MG63 (cell line): ENCODE measurements at places on chromosomes 12 and 14. TPM values are rescaled to one million over a fixed set of nuclear protein-coding genes. Genes with fewer than 3 reads are reported as not detected.
A peak's percentile ranks its signal among the peaks of the same experiment; 100 is the strongest.

DNA sequence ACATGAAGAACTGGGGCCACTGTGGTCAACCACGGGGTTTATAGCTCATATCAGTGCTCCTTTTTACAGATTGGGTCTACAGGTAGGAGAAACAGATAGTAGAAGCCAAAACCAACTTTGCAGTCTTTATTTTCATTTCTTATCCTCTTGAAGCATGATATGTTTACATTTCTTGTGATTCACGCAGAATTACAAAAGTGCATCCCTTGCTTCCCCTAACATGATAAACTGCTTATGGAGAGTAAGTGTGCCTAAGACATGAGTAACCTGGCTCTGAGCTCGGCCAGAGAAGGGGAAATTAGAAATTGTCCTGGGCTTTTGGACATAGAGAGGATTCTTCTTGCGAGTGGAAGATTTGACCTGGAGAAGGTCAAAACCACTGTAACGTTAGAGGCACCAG, 18.4 kb downstream of the PWP1 start:
- DNase-seq, result no peak

GRCh38 chr12:62908674-62909073, 26.3 kb downstream of the PPM1H start:
- DNase-seq, result no peak

DNA sequence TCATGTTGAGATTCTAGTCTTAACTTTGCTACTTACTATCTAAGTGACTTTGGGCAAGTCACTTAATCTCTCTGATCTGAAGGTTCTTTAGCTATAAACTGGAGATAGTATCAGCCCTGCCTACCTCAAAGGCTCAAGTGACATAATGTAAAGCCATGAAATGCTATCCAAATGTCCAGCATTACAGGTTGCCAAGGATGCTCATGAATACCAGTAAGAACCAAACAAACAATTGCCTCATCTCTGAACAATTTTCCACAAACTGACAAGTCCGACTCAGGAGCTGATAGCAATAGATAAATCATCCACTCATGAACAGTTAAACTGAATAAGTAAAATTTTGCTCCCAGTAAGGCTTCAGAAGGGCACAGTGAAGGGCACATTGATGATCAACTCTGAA, 51.5 kb downstream of the LMNTD1 start:
- peak; percentile 10 for DNase-seq

GRCh38 chr14:96349286-96350075, 13.7 kb downstream of the ATG2B start:
- DNase-seq, result no peak

Gene PTHLH
- total RNA-seq, result not detected in 2 replicates

DNA sequence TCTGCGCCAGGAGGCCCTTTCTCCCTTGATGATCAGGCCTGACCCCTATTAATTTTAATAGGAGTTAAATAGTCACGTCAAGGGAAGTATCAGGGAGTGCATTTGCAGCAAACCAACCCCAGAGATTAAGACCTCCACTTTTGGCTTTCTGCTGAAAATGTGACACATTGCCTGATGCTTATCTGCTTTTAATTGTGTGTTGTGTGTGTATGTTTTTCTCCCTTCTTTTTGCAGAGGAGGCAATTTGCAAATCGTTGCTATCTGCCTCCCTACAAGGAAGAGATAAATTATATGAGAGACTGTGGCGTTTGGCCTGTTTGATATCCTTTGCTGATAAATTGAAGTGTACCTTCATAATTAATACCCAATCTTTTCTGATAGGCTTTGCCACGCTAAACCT, 822.9 kb downstream of the VRK1 start:
- no peak for DNase-seq

DNA sequence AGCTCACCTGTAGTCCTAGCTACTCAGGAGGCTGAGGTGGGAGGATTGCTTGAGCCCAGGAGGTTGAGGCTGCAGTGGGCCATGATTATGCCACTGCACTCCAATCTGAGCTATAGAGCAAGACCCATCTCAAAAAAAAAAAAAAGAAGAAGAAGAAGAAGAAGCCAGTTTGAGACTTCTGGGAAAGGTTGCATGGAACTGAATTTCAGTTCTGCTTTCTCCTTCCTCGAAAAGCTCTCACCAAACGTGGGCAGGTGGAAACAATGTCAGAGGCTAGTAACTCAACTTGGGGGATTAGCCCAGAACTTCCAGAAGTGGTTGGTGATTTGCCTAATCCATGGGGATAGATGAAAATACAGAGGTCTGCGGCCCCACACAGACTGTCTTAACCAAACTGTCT, 18.7 kb downstream of the FLVCR2 start:
- DNase-seq, result no peak

Gene LRRC9
- total RNA-seq, result not detected in 2 replicates

Gene GUCY2C
- not detected in 2 replicates for total RNA-seq

DNA sequence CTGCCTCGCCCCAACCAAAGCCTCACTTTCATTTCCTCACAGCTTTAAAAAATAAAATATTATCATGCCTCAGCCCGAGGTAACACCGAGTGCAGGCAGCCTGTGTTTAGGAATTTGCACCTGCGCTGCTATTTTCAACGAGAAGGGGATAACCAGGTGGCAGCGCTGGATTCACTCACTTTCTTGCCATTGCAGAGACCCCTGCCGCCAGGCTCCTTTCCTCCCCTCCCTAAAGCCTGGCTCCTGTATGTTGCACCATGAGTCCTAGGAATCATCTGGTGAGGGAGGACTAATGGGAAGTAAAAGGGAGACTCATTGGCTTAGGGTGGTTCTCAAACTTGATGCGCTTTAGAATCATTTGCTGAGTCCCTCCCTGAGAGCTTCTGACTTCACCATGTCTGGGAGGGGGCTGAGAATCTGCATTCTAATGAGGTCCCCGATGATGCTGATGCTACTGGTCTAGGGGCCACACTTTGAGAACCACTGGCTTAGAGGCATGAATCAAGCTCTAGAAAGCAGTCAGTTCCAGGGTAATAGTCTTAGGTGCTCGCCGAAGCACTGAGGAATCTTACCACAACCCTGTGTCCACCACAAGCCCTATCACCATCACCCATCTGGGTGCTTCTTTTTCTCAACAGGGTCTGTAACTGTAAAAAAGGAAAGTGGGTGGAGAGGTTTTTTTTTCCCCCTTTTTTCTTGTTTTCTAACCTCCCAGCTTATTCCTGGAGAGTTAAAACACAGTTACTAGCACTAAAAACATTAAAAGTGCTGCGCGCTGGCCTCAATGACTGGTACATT, 83.8 kb downstream of the SLC38A1 start:
- no peak for DNase-seq

Gene HAL
- total RNA-seq, result not detected in 2 replicates

Gene FOXG1
- 0.03 and 0.67 TPM in 2 replicates for total RNA-seq

Gene MEG3
- total RNA-seq, result not detected in 2 replicates

DNA sequence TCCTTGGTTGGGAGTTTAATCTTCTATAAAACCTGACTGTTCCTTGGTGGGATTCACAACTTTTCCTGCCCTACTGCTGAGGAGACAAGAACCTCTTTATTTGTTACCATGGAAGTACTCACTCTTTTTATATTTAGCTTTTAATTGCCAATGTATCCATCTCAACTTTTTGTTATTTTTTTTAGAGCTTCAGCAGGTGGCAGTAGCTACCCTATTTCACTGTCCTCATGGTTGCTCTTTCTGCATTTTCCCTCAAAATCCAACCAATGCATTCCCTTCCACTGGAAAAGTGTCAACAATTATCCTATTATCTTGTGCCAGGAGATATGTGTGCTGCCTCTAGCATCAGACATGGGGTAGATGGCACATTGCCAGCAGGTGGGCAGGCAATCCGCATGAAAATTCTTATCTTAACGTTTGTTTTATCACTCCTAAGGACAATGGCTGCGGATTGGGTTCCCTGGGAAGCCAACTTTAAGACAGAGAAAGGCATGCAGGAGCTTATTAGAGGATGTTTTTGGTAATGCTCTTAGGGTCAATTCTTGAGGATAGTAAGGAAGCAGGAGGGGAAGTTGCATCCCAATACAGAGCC, 406.4 kb downstream of the SNAPC1 start:
- DNase-seq, result no peak

Gene TRHDE
- 0.22 and 5.0 TPM in 2 replicates for total RNA-seq

DNA sequence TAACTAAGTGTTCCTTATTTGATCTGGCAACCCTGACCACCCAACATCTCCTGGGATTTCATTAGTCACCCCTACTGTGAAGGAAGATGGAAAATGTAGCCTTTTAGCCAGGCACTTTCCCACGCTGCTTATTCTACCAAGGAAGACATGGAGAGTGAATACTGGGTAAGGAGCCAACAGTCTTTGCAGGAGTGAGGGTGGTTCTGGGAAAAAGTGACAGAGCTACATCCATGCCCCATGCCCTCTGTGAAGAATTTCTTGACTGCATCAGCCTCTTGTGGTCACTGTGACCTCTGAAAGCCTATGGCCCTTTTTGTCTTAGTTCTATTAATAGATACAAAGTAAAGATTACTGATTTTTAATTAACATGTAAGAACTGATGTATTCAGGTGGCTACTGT, 196.0 kb upstream of the EEA1 start:
- no peak for DNase-seq

- DNase-seq, result no peak
Observed at GRCh38 chr12:99004799-99005466, 359.8 kb downstream of the APAF1 start.

Gene FAM181A
- total RNA-seq, result not detected in 2 replicates

Gene FLRT2
- total RNA-seq, result 0.22 and 2.5 TPM in 2 replicates

GRCh38 chr14:86673523-86673969, 1143.6 kb downstream of the FLRT2 start:
- DNase-seq, result no peak

DNA sequence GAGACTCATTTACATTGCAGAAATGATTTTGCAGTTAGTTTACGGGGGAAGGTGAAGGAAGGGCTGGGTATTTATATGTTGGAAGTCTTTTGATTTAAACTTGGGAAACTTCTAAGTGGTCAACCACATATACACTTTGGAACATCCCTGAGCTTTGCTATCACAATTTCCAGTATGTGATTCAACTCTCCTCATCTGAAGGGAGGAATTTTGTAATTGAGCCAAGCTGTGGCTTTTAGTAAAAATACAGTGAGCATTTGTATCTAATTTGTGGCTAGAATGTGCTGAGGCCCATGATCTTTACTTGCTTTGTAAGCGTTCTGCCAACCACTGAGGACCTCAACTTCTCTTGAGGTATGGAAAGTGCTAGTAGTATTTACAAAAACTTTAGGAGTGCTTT, 235.0 kb upstream of the PDZRN4 start:
- DNase-seq, result no peak

Gene CMKLR1
- 1.3 and 1.5 TPM in 2 replicates for total RNA-seq

DNA sequence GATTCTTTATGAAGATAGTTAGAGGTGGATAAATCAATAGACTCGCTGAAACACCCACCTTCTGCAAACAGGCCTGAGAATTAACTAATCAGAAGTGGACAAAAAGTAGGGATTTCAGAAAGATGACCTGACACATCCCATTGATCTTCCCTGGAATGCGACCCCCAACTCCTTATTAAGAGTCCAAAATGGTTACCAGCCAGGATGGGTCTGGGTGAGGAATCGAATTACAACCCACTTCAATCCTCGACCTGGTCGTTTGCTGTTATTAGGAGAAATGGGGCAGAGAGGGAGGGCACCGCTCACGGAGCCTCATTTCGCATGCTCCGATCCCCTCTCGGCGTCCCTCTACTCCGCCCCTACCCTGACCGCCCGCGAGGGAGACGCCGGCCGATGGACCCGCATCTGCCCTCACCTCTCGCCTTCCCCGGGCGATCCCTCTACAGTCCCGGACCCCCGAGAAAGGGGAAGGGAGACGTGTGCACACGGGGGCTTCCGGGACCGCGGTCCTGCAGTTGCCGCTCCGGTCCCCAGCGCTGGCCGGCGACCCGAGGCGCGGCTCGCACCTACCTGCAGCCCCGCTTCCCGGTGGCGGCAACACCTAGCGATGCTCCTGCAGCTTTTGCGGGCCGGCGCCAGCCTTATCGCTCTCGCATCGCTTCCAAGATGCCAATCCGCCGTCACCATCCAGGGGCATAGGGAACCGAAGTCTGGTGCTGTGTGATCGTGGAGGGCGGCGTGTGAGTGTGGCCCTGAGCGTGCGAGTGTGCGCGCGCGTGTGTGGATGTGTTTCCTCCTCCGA, 69.3 kb upstream of the USP15 start:
- no peak for DNase-seq

GRCh38 chr12:72468505-72468904, 196.3 kb downstream of the TRHDE start:
- no peak for DNase-seq

- DNase-seq, result no peak
Observed at GRCh38 chr12:28223025-28223554, 32.8 kb downstream of the CCDC91 start.

DNA sequence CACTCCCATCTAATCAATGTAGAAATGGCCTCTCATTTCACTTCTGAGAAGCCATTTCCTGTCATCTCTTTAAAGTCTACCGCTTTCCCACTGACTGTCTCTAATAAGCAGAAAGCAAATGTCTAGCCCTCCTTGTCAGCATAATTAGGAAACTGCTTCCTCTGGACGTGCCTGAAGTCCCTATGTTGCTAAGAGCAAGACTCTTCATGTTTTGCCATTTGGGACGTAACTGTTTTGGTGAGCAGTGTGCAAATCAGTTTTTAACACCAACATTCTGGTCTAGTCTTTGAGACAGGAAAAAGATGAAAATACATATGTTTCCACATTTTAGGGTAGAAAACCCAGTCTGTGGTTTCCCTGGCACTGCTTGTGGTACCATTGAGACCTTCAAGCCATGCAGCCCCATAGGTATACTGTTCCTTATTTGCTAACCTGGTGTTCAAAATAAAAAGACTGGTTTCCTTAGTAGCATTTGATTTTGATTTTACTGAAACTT, 22.2 kb downstream of the IFNG start:
- DNase-seq, result no peak

Gene AMN1
- 15.6 and 23.6 TPM in 2 replicates for total RNA-seq

DNA sequence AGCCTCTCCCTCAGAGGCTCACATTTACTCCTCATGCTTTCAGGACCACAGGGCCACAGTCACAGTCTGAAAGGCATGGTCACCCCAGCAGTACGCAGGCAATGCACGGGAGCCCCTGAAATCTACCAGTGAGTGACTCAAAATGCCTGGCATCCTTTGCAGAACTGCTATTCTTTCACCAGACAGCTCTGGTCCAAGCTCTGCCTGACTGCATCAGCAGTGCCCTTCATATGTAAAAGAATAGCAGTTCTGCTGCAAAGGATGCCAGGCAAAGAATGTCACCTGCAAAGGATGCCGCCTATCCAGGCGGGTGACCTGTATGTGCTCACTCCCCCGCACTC, 38.5 kb downstream of the LGMN start:
- DNase-seq, result no peak

DNA sequence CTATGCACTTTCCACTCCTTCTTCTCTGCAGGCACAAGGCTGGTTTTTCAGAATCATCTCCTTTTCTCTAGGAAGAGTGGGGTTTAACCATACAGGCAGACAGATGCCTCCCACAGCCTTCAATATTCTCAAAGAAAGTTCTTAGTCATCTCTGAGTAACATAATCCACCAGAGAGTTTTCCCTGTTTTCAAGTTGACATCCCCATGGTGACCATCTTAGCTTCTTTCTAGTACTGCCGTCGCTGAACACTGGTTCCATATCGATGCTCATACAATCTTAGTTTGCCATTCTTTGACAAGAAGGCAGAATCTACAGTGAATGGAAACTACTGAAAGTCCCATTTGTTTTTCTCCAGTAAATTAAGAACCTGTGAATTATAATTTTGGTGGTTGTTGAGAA, 28.6 kb downstream of the TPH2 start:
- DNase-seq, result no peak
